Stimulated activated CD4-positive, alpha-beta T cell treated with anti-CD3 and anti-CD28 coated beads, Interleukin-1b, Interleukin-23, amount 100 ng/mL, for 1 hour (primary cell): ENCODE measurements at places on chromosomes 5 and 9.

- DNase-seq, result no peak
These were observed 98.7 kb upstream of the PDE4D start for GRCh38 chr5:59992206-59992605.

- no peak for DNase-seq
These were observed 10.9 kb downstream of the QRFP start for GRCh38 chr9:130885484-130886375.

DNA sequence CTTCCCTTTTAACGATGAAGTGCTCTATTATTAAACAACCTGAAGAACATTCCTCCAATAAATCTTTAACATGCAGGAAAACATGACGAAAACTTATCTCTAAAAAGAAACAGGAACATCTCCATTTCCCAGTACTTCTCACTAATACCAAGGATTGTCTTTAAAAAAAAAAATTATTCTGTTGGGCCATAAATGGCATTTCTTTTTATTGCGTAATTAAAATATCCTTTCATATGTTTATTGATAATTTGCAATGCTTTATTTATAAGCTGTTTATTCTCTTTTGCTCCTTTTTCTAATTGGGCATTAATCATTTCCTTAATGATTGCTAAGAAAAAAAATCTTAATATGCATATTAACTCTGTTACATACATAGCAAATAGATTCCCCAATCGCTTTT, 18.9 kb downstream of the LIFR start:
- DNase-seq, result no peak

DNA sequence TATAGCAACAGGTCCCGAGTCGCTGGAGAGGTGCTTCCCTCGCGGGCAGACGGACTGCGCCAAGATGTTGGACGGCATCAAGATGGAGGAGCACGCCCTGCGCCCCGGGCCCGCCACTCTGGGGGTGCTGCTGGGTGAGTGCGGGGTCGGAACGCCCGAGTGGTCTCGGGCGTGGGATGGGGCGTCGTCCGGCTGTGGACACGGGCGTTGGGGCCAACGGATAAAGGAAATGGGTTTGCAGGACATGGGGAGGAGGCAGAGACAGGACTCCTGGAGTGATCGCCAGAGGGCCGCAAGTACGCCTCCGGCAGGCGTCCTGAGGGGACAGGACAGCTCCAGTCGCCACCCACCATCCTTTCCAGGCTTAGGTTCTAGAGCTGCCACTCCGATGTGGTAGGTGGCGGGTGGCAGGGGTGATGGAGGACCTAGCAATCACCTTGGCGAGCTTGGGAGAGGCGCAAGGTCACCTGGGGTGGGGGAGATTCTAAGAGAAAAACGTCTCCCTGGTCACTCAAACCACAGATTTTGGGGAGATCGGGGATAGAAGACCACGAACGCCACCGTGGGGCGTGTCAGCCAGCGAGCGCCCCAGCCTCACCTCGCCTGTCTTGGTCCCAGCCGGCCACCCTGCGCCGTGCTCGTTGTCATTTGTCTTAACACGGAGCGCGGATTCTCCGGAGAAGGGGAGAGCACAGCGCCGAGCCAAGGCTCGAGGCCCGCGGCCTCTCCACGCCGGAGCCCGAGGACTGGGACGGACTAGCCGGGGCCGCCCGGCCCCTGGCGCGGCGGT, 922 bp downstream of the LMX1B start:
- DNase-seq, result no peak

GRCh38 chr5:173878224-173878967, 9.8 kb upstream of the CPEB4 start:
- DNase-seq, result no peak

GRCh38 chr9:72979405-72980100, 26.7 kb upstream of the ALDH1A1 start:
- no peak for DNase-seq

DNA sequence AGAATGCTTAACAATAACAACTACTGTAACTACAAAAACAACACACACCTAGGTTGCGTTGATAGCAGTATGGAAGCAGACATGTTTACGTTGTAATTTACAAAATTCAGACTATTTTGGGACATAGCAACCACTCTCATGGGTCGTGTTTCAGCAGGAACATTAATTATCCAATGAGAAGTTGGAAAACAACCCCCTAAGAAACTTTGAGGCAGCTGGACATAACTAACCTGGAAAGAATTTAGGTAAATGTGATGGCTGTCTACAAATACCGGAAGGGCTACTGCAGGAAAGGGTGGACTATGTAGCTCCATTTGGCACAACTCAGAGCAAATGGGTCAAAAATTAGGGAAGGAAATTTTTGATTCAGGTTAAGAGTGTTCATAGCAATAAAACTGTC, 409.3 kb downstream of the ADGRV1 start:
- DNase-seq, result no peak

DNA sequence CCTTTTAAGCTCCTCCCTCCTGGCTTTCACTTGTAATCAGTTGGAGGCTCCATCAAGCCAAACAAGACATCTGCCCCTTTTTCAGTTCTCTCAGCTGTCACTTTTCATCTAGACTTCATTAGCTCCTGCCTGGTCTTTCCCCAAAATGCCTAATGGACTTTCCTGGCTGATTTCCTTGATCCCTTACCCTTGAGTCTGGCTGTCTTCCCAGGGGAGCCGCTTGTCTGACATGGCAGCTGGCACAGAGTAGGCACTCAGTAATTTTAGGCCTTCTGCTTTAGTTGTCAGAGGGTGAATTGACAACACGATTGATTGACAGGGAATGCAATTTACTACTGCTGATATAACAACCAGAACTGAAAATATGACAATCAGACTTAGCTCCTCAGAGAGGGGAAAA, 2.1 kb downstream of the C9orf153 start:
- DNase-seq, result no peak

DNA sequence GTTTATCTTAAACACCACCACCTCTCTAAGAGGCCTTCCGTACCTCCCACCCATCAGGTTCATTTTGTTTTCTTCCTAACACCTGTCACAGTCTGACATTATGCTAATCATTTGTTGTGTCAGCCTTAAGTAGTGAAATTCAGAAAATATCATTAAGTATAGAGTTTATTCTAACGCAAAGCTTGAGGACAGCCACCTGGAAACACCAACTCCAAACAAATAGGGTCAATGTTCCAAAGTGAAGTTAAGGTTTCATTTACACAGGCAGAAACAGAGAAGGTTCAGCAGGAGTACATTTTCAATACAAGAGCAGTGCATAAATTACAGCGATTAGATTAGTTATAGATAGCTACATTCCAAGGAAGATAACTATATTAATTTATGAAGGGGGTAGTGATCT, 1.3 kb upstream of the SMC5 start:
- no peak for DNase-seq
